NCI-H2171 (cell line): ENCODE measurements at places on chromosomes 4 and X.

- DNase-seq, result no peak
Measured at GRCh38 chr4:139786494-139787354, 121.1 kb downstream of the MGST2 start.

- no peak for DNase-seq
Measured at GRCh38 chrX:13419276-13419675, 99.4 kb upstream of the ATXN3L start.

- DNase-seq, result no peak
Measured at GRCh38 chr4:16676230-16676770, 222.1 kb downstream of the LDB2 start.

DNA sequence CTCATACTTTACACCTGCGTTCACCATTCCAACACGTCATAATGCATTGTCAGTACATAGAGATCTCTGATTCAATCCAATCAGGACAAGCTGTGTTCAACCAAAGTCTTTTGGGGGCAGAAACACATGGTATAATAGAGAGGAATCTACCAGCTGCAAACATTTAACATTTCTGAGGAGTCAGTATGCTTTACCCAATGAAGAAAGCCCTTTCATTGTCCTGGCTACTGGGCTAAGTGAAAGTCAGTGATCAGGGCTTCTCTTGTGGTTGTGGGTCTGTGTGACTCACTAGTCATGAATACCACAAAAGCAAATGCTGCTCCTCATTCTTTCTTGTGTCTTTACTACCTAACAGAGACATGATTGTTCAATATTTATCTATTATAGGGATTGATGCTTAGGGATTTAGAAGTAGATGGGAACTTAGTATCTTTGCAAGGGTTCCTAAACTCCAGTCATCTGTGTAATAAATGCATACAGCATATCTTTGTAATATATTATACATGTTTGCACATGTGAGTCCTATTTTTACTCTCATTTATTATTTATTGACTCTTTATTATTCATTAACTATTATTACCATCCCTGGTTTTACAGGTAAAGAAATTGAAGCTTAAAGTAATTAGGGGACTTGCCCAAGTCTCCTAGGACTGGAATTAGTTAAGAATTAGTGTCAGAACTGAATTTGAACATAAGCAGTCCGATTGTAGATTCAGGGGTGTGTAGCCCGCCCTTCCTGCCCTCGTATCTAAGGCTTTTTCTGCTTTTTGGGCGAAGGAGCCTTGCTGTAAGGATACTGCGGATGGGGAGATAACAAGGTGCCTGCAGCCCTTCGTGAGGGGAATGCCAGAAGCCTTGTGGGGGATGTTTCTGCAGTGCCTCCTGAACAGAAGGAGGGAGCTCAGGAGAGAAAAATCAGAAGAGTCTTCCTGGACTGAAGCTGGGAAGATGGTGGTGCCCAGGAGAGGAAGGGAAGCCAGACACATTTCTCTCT lies 353.1 kb upstream of the BOD1L1 start:
- DNase-seq, result no peak

DNA sequence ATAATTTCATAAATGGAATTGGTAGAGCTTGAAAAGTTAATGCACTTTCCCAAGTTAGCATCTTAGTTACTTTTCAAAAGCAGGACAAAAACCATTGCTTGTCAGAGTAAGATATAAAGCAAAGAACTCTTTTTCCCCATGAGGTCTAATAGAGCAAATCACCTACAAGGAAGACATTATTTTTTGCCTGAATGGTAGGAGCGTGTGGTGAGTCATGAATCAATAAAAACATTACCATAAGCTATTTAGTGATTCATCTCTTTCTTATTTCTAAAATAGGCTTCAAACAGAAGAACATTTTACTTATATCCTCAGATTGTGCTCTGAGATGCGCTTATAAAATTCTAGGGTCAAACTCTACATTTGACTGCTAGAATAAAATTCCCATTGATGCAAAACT lies 109.4 kb upstream of the GPRIN3 start:
- no peak for DNase-seq

DNA sequence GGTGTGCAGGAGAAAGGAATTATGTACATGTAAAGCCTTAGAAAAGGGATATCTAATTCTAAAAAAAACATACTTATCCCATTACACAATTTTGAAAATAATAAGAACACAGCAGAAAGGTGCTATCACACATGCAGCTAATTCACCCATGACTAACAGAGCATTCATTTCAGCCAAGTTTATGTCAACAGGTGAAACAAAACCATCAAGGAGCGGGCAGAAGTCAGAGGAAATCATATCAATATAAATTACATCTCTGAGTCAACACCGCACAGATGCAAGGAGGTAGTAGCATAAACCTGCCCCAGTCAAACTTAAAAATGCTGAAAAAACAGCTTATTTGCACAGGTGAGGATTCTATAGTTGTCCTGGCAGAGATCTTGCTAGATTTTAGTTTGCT lies 197.9 kb downstream of the PRDM5 start:
- no peak for DNase-seq

DNA sequence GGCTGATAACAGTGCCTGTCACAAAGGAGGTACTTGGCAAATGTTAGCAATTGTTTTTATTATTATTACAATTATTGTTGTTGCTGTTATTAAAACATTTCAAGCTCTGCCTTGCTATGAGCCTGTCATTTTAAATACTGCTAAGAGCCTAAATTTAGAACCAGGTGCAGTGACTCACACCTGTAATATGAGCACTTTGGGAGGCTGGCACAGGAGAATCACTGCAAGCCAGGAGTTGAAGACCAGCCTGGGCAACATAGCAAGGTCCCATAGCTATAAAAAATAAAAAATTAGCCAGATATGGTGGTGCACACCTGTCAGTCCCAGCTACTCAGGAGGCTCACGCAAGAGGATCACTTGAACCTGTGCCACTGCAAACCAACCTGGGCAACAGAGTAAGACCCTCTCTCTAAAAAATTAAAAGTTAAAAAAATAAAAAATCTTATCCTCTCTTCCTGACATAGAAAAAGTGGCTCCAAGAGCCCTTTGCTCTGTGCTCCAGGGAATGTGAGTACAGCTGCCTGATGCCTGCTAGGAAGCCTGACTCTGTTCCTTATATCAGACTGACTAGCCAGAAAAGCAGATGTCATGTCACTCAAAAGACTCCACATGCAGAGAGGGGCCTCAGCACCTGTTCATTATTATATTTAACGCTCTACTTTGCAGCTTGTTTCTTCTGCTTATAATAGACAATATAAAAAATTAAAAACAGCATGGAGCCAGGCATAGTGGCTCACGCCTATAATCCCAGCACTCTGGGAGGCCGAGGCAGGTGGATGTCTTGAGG lies 234.0 kb downstream of the OPHN1 start:
- DNase-seq, result no peak

DNA sequence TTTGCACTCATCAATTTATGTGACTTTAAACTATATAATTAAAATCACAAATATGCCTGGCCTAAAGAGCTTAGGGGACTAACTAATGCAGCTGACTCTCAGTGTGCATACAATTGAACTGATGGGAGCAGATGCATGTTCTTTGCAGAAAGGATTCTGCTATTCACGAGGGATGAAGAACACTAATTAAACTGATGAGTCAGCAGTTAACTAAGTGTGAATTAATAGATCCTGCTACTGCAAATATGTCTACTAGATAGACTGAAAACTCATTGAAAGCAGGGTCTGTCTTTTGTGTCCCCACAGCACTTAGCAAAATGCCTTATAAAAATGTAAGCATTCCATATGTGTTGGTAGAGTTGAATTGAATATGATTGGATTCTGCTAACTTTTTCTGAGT lies 104.0 kb downstream of the SRPX start:
- no peak for DNase-seq

DNA sequence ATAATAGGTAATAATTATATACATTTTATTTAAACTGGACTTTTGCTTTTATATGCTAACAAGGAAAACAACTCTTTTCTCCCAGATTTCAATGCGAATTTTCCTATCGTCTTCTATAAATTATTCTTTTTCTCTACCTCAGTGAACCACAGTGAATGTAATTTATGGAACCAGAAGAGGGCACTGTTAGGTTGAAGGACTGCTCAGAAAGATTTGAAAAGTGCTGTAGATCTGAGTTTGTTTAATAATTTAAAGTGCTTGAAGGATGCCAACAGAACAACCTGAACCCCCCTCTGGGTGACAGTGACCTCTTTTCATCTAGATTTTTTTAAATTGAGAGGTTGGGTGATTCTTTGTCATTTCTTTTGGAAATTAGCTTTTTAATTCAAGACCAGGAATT lies 54.9 kb downstream of the PHOX2B start:
- DNase-seq, result peak; percentile 12

DNA sequence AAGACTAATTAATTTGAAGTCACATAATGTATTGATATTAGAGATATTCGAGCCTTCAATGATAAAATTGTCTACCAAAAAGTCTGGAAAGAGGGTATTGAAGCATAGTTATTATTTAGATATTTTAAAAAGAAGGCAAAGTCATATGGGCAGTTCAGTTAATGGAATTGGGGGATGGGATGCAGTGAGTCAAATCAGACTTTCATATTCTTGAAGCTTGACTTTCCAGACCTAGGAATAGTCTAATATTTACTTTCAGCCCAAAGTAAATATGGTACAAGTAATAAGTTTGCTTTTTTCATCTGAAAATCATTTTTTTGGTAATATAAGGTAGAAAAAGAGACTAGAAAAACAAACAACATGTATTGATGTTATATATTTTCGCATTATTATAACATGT lies 2017.8 kb downstream of the C4orf33 start:
- no peak for DNase-seq

GRCh38 chr4:134634301-134634700 lies 432.7 kb upstream of the PABPC4L start:
- no peak for DNase-seq

DNA sequence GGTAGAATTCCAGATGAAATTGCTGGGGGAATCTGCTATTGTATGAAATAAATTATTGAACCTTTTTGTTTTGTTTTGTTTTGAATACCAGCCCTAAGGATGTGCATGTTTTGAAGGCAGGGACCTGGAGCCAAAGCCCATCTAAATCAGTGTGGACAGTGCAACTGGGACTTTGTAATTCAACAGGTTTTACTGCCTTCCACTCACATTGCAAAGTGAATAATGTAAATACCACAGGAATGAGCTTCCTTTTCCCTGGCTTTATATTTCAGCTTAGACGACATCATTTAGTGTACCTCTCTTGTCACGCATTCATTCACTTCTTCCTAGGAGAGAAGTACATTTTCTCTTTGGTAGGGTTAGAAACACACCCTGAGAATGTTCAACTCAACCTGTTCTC lies 795.0 kb downstream of the CENPC start:
- DNase-seq, result no peak

GRCh38 chrX:150489359-150490015 lies 78.9 kb upstream of the MTM1 start:
- no peak for DNase-seq

DNA sequence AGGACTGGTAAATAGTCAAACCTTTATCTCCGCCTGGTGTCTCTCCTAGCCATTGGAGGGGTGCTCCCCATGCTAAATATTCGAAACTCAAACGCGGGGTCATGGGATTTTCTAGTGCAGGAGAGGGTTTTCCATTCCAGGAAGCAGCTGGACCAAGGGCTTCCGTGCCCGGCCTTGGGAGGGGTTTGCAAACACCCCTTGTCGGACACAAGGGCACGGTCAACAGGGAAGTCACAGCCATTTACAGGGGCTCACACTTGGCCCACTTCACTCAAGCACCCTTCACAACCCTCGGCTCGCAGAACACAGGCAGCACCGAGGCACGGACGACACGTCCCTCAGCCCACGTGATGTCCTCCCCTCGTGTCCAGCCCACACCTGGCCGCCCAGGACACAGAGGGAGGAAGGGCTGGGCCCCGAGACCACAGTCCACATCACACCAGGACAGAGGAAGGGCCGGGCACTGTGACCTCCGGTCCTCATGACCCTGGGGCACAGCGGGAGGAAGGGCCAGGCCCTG lies 10.3 kb upstream of the PLCXD1 start:
- DNase-seq, result no peak

DNA sequence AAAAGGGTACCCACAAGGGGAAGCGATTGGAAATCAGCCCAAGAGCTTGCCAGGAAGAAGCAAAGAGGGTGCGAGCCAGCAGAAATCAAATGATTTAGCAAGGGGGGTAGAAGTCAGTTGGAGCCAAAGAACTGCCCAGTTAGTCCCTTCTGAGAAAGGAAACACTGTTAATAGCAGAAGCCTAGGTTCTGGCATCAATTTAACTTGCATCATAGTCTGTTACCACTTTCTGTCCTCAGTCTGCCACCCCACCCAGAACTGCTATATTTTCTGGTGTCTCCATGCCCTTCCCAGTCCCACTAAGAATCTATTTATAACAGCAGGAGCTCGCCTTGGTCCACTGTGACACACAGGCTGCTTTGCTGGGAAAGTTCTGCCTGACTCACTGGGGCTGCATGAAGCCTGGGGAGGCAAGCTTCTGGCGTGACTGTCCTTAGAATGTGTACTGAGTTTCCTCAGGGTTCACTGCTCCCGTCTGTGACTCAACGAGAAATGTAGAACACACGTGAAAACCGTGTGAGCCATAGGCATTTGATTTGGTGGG lies 157.8 kb upstream of the TTC29 start:
- no peak for DNase-seq

GRCh38 chr4:10524196-10524833 lies 67.1 kb upstream of the ZNF518B start:
- no peak for DNase-seq

GRCh38 chr4:109979920-109980717 lies 67.4 kb downstream of the EGF start:
- no peak for DNase-seq
